ENCODE measurements at places on chromosomes 6 and 20.
A peak's percentile ranks its signal among the peaks of the same experiment; 100 is the strongest.

DNA sequence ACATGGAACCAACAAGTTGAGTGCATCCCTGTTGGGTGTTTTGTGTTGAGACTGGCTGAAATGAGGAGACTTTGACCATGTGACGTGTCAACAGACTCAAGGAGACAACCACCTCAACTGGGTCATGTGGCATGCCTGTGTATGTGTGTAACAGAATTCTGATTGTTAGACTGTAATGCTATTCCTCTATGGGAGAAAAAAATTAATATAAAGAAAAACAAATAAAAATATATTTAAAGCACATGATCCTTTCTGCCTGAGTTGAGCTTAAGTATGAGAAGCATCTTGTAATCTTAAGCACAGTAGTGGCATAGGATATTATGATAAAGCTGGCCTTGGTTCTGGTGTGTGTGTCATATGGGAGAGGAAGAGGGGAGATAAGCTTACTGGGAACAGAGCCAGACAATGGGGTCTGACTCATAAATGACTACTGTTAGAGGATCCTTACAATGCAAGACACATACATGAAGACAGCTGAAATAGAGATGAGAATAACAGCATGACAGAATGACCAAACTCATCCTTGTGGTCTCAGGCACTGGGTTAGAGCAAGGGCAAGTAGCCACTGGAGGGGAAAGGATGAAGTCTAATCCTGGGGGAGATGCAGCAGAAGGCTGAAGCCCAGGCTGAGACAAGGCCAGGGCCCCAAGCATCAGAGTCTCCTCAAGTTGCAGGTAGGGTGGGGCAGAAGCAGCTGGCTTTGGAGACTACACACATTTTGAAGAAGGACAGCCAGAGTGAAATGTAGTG, 9.2 kb downstream of the TP53INP2 start:
- peak; percentile 59 for DNase-seq

DNA sequence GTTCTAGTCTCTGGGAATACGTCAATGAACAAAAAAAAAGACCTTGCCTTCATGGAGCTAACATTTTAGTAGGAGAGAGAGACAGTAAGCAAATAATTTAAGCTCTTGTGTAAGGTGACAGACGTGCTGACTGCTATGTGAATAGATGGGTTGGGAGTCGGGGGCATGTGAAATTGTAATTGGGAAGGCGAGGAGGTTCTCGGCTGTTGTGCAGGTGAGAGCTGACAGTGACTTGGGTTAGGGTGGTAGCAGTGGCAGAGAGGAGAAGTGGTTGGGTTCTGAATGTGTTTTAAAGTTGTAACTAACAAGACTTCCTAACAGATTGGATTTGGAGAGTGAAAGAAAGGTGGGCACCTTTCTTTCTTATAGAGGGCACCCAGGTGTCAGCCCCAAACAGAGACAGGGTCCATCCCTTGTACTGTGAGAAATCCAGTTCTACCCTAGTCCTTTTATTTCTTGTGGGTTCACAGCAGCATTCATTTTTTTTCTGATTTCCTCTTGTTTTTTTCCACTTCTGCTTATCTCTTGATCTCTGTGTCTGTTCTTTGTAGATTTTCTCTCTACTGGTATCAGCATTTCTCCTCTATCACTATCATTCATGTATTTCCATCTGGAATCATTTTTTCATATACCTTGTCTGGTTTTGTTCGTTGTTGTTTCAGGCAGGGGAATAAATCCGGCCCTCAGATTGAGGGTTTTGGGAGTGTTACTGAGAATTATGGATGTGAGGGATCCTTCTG, 15.4 kb upstream of the MYLK2 start:
- DNase-seq, result no peak

GRCh38 chr20:22460231-22460630, 124.1 kb downstream of the FOXA2 start:
- DNase-seq, result no peak

- DNase-seq, result no peak
Measured at GRCh38 chr6:33577718-33578117, 2.4 kb downstream of the BAK1 start.

GRCh38 chr6:73655341-73655917, 1.6 kb upstream of the SLC17A5 start:
- no peak for DNase-seq

DNA sequence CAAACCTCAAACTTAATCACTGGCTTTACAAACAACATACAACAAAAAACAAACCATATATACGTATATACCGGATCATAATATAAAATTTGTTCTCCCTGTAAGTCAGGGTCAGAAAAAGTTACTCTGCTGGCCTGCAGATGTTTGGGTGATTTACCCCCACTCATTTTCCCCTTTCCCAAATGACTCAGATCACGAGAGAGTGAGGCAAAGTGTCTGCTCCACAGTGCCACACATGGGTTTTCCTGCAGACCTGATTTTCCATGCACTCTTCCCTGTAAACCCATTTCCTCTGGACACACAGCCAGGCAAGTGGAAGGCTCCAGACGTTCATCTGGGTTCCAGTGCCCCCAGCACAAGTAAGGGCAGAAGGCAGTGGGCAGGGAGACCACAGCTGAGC, 23.5 kb downstream of the GFOD1 start:
- no peak for DNase-seq

DNA sequence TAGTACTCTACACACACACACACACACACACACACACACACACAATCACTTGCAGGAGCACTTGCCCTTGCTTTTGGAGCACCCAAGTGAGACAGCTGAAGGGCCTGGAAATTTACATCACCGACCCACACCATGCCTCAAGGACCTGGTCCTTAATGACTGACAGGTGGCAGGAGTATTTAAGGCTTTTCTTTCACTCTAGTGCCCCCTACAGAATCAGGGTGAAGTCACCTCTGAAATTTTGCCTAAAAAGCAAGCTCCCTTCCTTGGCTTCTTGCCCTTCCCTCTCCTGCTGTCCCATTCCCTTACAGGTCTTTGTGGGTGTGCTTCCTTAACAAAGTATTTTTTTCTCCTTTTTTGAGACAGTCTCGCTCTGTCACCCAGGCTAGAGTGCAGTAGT, 353.5 kb upstream of the IRAK1BP1 start:
- no peak for DNase-seq

DNA sequence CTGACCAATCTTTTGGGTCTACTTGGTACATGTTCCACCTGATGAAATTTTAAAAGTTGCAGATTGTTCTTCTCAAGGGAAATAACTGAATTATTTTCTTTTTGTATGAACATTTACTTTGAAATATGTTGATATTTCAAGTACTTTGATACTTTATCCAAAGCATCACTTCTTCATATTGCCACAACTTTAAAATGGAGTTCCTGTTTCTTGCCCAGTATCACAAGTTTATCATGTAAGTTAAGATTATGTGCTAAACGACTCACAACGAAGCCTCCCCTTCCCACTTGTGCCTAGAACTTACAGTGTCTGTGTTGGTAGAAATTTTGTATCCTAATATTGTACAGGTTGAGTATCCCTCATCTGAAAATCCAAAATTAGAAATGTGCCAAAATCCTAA, 108.4 kb downstream of the ARID1B start:
- no peak for DNase-seq

DNA sequence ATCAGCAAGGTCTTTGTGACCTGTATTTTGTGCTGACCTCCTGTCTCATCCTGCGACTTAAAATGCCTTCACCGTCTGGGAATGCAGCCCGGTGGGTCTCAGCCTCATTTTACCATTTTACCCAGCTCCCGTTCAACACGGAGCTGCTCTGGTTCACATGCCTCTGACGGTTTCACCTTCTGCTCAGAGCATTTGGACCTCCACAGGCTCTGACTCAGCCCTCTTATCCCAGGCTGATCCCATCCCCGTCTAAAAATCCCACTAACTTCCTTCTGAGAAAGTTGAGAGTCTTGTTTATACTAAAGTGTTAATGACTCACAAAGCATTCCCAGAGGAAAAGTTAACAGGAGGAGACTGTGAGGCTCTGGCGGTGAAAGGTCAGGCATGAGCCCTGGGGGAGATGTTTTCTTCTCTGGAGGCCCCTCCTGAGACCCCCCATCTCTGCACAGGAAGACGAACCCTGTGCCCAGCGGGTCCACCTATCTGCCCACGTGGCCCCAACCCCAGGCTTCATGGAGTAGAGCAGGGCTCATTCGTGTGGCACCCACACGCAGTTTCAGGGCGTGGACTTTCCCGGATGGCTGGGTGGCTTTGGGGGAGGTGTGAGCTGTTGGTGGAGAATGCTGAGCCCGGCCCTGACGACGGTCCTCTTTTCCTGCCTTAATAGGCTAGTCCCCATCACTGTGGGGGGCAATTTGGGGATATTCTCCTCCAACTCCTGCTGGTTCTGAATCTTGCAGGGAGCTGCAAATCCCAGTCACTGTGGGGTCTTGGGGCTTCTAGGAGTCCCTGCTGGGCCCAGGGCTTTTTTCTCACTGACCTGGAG, 3.3 kb upstream of the BIRC7 start:
- DNase-seq, result no peak

- peak; percentile 87 for DNase-seq
Measured at GRCh38 chr6:29964887-29965562, 22.7 kb downstream of the HLA-A start.

GRCh38 chr6:16236631-16237199, 1.7 kb upstream of the GMPR start:
- peak; percentile 85 for DNase-seq

- no peak for DNase-seq
Measured at GRCh38 chr6:29641430-29642148, 8.6 kb upstream of the GABBR1 start.

GRCh38 chr6:41645007-41645618, 6.8 kb downstream of the MDFI start:
- DNase-seq, result no peak

DNA sequence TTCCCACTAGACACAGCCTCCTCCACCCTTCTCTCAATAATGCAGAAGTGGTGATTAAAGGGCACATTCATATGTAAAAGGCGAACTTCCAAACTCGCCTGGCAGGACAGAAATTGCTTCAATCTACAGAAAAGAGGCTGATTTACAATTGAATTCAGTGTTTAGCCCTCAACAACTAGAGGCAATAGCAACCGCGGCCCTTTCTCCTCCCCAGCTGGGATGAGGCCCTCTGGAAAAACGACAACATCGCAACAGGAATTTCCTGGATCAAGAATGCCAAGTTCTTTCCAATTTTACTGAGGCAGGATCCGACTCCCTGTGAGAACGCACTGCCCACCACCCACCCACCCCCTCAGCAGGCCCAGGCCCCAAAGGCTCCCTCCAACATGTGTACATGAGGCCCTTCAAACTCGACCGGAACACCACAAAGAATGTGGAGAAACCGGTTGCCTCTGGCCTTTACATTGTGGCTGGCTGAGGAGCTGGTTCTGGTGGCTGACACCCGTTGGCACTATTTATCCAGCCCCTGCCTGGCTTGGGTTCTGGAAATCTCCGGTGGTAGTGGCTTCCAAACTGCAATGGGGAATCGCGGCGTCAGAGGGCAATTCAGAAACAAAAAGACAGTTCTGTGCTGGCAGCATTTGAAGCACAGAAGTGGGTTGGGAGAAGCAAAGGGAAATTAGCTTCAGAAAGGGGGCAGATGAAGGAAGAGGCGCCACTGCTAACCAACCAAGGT, 36.8 kb downstream of the ZMYND8 start:
- peak; percentile 97 for DNase-seq

GRCh38 chr6:163398115-163398514, 16.4 kb upstream of the QKI start:
- no peak for DNase-seq

DNA sequence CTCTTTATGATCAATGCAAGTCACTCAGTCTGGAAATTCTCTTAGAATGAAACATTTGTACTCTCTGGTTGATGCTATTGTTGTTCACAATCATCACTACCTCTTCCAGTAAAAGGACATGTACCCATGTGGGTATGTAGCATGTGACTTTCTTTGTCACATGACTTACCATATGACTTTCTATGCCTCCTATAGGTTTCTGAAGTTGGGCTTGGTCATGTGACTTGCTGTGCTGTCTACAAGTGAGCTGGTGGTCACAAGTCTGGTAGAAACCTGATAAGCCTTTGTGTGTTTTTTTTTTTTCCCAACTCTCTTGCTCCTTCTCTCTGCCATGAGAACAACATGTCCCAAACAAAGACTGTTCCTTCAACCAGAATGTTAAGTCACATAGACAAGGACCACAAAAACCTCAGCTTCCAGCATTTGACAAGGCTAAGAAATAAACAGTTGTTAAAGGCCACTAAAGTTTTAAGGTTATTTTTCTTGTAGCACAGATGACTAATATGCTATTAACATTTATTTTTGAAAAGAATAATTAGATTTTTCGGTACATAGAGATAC, 379.2 kb upstream of the SLC35B3 start:
- DNase-seq, result no peak

Data from muscle of leg (tissue), 16 donors.